Activated naive CD4-positive, alpha-beta T cell treated with anti-CD3 and anti-CD28 coated beads for 36 hours (primary cell): ENCODE measurements at places on chromosomes 5 and 9. TPM values are rescaled to one million over a fixed set of nuclear protein-coding genes. Genes with fewer than 3 reads are reported as not detected.

GRCh38 chr5:58972301-58972700 is 389.4 kb downstream of the RAB3C start:
- H3K4me3 ChIP-seq: no peak overlapping the region
- peaks cover 30% of the 10 kb centered on the region for H3K36me3 ChIP-seq
- no peak overlapping the region for H3K27ac ChIP-seq

- peaks cover 45% of the 10 kb centered on the region for H3K4me1 ChIP-seq
- H3K27ac ChIP-seq: peak overlapping the region; percentile 62
- H3K36me3 ChIP-seq: no peaks in the 10 kb centered on the region
- peak; percentile 49 for DNase-seq
- H3K4me3 ChIP-seq: no peak overlapping the region
Observed at GRCh38 chr9:72477930-72478518, 43.4 kb upstream of the TMC1 start.

PCDHGA5 gene
- 0.05 TPM for total RNA-seq

GPRIN1 gene
- 1.5 TPM for total RNA-seq

CLIC3 gene
- not detected for total RNA-seq
